NK-92 treated with Interleukin-12 subunit alpha and Interleukin-12 subunit beta, amount 100 ng/mL, for 24 hours (cell line): ENCODE measurements at places on chromosomes 12 and 14.

DNA sequence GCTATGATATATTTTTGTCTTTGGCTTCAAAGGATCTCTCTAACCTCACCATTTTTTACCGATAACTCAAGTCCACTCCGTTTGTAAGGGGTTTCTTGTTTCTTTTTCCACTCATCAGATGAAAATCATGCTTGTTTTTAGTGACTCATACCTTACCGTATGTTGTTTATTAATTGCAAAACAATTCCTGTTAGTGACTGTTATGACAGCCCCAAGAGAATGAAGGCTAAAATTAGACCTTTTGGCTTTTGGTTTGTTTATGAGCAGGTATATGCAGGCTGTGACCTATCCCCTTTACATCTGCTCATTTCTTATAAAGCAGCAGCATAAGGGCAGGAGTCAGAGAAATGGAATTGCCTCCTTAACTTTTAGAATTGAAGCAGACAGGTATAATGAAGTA, 319.8 kb downstream of the CEP128 start:
- DNase-seq, result no peak

DNA sequence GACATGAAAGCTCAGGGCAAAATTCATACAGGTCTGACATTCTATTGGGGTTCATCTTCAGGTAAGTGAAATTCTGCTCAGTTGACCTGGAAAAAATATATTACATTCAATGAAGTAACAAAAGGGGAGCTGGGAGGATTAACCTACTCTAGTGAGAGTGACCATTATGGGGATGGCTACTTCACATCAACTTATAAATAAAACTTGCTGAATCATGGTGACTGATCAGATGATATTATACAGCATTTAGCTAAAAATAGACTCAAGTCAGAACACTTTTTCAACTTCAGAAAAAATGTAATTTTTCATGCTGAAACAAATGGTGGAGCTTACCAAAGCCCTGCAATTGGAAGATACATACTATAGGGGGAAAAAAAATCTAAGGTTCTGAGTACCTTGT, 800.2 kb downstream of the FSCB start:
- no peak for DNase-seq

DNA sequence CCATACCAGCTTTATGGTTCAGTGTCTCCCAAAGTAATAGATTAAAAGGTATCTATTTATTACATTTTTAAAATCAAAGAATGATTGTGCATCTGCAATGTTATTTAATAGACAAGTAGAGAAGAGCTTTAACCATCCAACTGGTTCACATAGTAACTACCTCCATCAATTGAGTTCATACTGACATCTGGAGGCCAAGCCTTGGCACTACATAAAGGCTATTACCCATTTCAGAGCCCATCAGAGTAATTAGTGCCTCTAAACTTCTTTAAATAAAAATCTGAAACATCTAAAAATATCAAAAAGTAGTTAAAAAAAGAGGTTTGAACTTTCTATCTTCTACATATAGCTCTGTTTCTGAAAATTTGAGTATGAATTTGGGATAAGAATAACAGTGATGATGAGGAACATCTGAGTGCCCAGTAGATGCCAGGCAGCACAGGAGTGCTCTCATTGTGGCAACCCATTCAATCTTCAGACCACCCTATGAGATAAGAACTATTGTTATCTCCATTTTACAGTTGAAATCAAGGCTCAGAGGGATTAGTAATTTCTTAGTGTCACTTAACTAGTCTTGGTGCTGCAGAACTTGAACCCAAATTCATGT, 132.9 kb upstream of the DAAM1 start:
- no peak for DNase-seq

DNA sequence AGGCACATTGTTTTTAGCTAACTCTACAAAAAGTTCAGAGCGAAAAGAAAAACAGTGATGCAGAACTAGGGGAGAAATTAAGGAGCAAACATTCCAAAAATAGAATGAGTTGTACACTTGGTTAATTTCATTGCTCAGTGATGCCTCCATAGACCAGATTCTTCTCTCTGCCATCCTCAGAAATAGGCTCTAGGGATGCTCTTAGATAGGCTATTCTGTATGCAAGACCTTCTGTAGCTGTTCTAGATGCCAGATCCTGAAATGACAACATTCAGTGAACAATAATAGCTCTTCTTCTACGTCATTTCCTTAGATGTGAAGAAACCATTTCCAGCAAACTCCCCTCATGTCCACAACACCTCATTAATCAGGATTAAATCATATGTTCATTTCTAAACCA, 466.3 kb downstream of the DIO2 start:
- DNase-seq, result no peak

GRCh38 chr14:90405755-90406154, 8.9 kb downstream of the CALM1 start:
- DNase-seq, result no peak
